ENCODE measurements at places on chromosomes 11 and 22.

DNA sequence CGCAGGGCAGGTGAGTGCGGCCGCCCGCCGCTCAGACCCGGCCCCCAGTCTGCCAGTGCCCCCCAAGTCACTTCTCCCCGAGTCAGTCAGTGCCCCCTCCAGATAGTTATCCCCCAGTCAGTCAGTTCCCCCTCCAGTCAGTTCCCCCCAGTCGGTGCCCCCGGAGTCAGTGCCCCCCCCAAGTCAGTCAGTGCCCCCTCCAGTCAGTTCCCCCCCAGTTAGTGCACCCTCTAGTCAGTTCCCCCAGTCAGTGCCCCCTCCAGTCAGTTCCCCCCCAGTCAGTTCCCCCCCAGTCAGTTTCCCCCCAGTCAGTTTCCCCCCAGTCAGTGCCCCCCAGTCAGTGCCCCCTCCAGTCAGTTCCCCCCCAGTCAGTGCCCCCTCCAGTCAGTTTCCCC is 411 bp downstream of the PPP6R2 start:
- peak; percentile 52 for DNase-seq

DNA sequence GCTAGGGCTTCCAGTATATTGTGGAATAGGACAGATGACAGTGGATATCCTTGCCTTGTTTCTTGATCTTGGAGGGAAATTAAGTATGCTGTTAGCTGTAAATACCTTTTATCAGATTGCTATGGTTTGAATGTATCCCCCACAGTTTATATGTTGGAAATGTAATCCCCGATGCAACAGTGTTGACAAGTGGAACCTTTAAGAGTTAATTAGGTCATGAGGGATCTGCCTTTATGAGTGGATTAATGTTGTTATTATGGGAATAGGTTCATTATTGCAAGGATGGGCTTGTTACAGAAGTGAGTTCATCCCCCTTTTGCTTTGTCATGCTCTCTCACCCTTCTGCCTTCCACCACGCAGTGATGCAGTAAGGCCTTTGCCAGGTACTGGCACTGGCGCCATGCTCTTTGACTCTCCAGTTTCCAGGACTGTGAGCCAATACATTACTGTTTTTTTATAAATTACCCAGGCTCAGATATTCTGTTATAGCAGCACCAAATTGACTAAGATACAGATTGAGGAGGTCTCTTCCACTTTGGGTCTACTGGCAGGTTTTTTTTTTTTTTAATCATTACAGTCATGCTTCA is 16.4 kb downstream of the CABIN1 start:
- DNase-seq, result no peak

DNA sequence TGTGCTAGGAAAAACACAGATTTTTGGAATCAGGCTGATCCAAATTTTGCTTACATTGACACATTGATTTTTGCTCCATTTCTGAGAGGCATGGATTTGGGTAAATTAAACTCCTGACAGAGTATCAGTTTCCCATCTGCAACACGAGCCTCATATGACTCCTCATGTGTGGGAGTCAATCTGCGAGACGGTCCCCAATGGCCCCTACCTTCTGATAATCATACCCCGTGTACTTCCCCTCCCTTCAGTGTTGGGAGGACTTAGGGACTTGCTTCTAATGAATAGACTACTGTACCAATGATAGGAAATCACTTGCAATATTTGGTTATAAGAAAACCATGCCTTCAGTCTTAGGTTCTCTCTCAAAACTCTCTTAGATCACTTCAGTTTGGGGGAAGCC is 302.7 kb downstream of the ETS1 start:
- no peak for DNase-seq

- DNase-seq, result peak; percentile 74
Observed at GRCh38 chr11:68002575-68002937, 1.3 kb downstream of the UNC93B1 start.

- no peak for DNase-seq
Observed at GRCh38 chr11:44219830-44220796, 89.8 kb downstream of the ALX4 start.

DNA sequence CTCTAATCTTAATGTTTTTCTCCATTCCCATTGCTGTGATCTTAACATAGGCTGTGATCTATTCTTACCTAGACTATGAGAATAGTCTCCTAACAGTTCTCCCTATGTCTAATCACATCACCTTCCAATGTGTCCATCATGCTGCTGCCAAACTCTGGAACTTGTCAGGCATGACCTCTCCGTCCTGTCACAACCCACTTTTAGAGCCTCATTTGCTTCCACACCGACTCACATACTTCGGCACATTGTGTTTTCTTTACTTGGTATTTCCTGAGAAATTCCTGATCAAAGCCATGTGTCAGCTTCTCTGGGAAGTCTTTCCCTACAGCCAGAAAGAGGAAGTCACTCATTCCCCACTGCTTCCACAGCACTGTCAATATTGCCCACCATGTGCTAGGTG is 40.5 kb upstream of the BIRC3 start:
- DNase-seq, result no peak

- no peak for DNase-seq
Observed at GRCh38 chr11:70205766-70206165, 2.7 kb downstream of the FADD start.

DNA sequence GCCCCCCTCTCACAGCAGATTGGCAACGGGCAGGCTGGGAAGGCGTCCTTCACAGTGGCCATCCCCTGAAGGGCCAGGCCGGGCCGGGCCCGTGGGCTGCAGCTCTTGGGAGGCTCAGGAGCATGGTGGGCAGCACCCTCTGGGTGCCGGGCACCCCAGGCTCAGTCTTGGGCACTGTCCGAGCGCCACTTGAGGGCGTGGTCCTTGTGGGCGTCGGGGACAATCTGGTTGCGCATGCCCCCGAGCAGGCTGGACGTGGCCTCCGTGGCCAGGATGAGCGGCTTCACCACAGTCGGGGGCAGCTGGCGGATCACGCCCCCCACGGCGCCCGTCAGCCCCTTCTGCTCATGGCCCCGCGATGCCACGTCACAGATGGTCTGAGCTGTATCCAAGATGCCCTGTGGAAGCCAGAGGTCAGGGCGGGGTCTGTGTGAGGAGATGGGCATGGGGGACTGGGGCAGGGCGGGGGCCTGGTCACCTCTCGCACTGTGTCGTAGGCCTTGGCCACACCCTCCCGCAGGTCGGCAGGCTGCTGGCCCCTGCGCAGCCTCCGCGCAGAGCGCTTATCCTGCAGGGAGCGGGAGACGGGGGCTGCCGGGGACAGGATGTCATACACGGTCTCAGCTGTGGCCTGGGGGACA is 16.5 kb upstream of the EHD1 start:
- no peak for DNase-seq

DNA sequence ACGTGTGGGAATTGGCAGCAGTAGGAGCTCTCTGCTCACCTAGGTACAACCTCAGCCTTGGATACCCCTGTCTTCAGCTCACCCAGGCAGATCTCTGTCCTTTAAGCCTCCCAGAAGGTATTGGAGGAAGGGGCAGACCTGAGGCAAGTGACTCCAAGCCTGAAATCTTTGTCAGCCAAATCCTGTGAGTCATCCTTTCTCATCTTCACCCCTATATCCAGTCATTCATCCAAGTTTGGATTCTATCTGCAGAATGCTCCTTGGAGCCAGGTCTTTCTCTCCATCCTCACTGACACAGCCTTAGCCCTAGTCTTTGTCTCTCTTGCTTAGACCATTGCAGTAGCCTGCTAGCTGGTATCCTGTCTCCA is 10.4 kb upstream of the THY1 start:
- no peak for DNase-seq

Measured in GM12865 (cell line).